ENCODE measurements at places on chromosomes 3 and 15.
A peak's percentile ranks its signal among the peaks of the same experiment; 100 is the strongest.

DNA sequence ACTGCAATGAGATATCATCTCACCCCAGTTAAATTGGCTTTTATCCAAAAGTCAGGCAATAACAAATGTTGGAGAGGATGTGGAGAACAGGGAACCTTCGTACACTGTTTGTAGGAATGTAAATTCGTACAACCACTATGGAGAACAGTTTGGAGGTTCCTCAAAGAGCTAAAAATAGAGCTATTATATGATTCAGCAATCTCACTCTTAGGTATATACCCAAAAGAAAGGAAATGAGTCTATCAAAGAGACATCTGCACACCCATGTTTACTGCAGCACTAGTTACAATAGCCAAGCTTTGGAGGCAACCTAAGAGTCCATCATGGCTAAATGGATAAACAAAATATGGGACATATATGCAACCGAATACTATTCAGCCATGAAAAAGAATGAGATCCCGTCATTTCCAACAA lies 68.0 kb upstream of the HES1 start:
- DNase-seq, result no peak

DNA sequence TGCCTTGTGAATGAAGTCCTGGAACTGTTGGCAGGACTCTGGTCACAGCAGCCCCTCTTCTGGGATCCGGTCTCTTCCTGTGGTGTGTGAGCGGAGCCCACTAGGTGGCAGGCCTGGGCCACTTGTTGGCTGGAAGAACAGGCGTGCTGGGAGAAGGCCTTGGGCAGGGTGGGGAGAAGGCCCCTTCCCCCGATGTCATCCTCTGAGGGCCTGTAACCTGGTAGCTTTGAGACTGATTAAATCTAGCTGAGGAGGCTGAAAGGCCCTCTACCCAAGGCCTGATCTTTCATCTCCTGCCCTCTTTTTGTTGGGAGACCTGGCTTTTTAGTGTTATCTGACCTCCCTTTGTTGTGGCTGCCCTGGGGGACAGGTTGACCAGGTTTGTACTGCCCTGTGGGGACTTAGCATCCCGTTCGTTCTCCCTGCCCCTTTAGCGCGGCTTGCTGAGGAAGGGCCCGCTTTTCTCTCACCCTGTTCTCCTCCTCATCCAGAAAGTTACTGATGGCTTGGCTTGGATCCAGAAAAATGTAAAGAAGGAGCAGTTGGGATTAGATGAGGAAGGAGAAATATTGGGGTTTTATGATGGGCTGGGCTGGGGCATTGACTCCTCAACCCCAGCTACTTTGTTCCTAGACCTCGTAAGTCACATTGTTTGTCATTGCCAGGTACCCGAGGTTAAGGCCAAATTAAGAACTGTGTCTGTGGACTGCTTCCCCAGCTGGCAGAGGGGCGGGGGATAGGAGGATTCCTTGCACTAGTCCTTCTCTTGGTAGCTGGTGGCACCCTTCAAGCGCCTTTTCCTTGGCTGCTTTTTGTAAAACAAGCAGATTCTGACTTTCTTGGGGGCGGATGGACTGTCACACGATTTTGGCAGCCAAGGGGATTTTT lies 48.5 kb downstream of the CHCHD6 start:
- peak; percentile 38 for DNase-seq

- no peak for DNase-seq
Observed at GRCh38 chr3:169624533-169624972, 39.0 kb downstream of the MECOM start.

DNA sequence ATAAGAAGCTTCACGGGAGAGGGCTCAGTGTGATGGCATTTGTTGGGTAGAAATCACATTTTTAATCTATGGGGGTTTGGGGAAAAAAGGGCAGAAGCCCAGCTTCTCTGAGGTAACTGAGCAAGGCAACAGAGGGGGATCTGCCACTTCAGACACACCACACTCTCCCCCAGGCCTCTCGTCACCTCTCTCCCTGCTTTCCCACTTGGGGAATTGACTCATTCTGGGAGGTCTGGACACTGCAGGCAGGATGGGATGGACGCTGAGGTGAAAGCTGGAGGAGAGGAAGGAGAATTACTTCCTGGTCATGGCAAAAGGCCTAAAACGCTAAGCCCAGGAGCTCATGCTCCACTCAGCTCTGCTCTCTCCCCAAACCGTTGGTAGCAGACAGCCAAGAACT lies 33.2 kb downstream of the MYO5C start:
- DNase-seq, result no peak

- DNase-seq, result no peak
Observed at GRCh38 chr3:114718898-114719210, 425.0 kb downstream of the TIGIT start.

DNA sequence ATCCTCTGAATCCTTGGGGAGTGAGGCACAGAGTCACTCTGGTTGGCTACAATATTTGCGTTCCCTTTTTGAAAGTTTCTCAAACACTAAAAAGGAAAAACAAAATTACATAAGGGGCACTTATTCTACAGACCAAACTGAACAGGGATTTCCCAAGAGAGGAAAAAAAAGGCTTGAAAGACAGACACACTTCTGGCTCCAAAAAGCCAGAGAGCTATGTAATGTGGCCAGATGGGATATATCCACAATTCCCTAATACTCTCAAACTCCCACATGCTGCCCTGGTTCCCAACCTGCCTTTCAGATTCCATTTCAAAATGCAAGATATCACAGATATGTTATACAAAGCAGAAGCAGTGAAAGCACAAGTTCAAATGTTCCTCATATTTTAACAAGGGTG lies 1.6 kb downstream of the FRMD4B start:
- no peak for DNase-seq

- DNase-seq, result no peak
Observed at GRCh38 chr15:69141833-69142232, 18.6 kb upstream of the GLCE start.

GRCh38 chr3:65787340-65787739 lies 251.4 kb downstream of the MAGI1 start:
- no peak for DNase-seq

DNA sequence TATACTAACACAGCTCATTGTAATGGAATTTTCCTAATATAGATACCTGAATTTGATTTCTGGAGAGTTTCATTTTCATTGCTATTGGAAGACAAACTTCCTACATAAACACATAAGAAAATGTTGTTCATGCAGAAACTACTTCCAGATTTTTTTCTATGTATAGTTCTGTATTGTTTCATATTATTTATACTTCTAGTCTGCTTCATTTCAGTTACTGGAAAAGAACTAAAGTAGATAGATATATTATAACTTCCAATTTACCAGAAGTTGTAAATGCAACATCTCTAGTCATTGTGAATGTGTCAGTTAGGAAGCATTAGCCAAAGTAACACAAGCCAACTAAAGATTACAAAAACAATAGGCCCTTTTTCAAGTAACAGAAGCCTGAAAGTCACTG lies 147.3 kb upstream of the ZNF385D start:
- DNase-seq, result no peak

DNA sequence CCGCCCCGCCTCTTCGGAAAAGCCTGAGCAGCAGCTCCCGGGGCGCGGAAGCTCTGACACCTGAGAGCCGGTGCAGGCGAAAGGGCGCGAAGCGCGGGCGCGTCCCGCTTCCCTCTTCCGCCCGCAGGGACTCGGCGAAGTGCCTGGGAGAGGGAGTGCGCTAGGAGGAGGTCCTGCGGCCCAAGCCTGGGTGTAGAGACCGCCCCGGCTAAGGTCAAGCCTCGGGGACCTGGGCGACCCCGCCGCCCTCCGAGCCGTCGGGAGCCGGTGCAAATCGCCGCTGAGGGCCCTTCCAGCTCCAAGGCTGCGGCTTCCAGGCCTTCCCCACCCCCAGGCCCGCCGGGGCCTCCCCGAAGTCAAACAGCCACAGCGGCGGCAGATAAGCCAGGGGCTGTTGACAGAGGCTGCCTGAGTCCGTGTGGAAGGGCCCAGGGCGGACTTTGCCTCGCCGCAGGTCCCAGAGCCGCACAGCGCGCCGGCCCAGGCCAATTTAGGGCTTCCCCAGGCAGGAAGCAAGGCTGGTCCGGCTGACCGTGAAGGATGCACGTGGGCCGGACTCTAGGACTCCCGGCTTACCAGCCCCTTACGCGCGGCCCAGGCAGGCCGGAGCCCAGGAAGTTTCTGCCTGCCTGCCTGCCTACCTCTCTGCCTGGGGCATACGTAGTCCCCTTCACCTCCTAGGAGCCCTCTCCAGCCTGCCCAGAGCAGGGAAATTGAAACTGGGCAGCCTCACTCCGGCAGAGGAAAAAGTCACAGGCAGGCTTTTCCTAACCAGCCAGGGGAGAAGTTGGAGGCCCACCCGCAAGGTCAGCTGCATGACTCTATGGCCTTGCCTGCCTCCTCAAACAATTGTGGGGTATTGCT lies 2.3 kb downstream of the ITPKA start:
- DNase-seq, result no peak

GRCh38 chr15:71085809-71086208 lies 29.5 kb upstream of the THSD4 start:
- DNase-seq, result no peak

- DNase-seq, result no peak
Observed at GRCh38 chr15:35173444-35174118, 88.5 kb upstream of the NANOGP8 start.

DNA sequence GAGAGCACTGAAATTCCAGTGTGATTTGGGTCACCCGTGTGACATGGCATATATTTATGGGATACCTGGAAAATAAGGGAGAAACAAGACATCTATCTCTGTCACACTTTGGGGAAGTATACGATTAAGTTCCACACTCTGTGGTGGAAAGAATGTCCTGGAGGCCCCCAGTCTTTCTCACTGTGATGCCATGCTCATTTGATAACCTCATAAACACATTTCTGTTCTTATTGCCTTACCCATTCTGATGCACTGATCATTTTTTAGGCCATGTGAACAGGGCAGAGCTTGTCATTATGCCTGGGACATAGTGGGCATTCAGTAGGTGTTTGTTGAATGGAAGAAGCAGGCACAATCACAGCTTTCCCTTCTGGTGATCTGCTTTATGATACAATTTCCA lies 349.4 kb upstream of the TPRG1 start:
- DNase-seq, result no peak

- DNase-seq, result no peak
Observed at GRCh38 chr3:116179091-116179490, 266.2 kb downstream of the LSAMP start.

- DNase-seq, result no peak
Observed at GRCh38 chr3:193905541-193906396, 230.2 kb upstream of the HES1 start.

GRCh38 chr3:72460205-72461174 lies 387.8 kb downstream of the SHQ1 start:
- no peak for DNase-seq

DNA sequence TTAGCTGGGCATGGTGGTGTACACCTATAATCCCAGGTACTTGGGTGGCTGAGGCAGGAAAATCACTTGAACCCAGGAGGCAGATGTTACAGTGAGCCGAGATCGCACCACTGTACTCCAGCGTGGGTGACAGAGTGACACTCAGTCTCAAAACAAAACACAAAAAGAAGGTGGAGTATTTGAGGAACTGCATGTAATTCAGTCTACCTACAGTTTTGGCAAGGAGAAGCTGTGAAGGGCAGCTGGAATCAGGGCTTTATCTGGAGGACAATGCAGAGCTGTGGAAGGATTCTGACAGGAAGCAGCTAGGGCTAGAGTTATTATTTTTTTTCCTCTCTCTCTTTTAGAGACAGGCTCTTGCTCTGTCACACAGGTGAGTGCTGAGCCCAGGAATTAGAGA lies 6.8 kb downstream of the H1-8 start:
- DNase-seq, result no peak

- DNase-seq, result no peak
Observed at GRCh38 chr3:82196645-82197044, 435.2 kb upstream of the GBE1 start.

- no peak for DNase-seq
Observed at GRCh38 chr3:10940106-10940505, 52.4 kb upstream of the SLC6A1 start.

DNA sequence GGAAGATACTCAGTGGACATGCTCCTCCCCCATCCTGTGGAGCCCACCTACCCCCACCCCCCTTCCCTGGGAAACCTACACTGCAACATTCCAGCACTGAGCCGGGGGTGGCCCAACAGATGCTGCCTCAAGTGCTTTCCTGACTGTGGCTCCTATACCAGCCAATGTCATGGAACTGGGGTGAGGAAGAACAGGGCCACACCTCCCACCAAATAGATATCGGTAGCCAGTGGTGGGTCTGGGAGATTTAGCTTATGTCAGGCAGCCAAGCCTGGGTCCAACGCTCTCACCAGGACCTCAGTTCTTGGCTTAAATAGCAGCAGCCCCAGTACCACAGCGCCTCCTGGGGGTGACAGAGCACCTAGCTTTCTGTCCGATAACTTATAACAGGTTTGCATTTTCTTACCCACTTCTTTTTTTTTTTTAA lies 30.3 kb downstream of the CDC25A start:
- DNase-seq, result peak; percentile 47
